ENCODE measurements at places on chromosomes 4 and X. TPM values are rescaled to one million over a fixed set of nuclear protein-coding genes. Genes with fewer than 3 reads are reported as not detected.

DNA sequence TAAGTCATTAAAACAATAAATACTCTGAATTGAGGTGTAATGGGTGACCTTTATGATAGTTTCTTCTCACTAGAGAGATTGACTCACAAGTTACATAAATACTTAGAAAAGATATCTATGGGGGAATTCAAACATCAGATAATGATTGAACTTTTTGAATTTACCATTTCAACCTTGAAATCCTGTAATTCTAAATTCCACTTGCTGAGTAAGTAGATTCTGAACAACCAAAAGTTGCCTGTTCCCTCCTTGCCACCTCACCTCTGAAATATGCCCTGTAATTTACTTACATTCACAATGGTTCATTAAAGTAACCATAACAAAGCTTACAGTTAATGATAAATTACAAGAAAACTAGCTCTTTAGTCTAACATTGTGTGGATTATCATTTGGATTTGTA, 43.3 kb upstream of the SLC39A8 start:
- no peak for DNase-seq

- DNase-seq, result no peak
Observed at GRCh38 chr4:3767570-3768288, 1.5 kb downstream of the ADRA2C start.

- no peak for DNase-seq
Observed at GRCh38 chrX:53065104-53065503, 16.5 kb downstream of the GPR173 start.

DNA sequence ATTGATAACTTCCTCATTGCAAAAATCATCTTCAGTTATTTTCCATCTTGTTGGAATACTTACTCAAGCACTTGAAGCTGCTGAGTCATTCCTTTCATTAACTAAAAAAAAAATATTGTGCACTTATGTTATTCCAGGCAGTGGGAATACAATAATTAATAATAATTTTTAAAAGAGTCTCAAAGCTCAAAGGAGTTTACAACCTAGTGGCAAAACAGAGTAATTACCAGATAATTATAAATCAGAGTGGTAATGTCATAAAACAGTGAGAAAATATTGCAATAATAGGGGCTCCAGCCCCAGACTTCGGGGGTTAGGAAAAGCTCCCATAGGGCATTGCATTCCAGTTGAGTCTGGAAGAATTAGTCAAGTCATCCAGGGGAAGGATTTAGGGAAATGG, 79.6 kb downstream of the DDX53 start:
- no peak for DNase-seq

- DNase-seq, result no peak
Observed at GRCh38 chr4:185710487-185710995, 101.5 kb downstream of the SORBS2 start.

GRCh38 chr4:18020145-18020670, 1.3 kb downstream of the LCORL start:
- no peak for DNase-seq

DNA sequence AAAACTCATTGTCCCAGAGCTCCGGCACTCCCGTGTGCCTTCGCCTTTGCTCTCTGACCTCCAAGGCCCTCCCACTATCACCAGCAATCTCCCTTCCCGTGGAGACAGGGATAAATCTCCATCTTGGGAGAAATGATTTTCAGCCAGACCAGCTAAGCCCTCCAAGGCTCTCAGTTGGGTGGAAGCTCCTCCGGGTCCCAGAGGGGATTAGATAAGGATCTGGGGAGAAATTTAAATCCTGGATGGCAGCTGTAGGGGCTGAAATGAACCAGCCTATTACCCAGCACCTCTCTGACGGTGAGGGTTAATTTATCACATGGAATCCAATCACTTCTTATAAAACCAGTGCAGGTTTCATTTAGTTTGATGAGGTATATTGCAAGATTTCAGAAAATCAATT, 366.2 kb downstream of the FBXW7 start:
- DNase-seq, result no peak

DNA sequence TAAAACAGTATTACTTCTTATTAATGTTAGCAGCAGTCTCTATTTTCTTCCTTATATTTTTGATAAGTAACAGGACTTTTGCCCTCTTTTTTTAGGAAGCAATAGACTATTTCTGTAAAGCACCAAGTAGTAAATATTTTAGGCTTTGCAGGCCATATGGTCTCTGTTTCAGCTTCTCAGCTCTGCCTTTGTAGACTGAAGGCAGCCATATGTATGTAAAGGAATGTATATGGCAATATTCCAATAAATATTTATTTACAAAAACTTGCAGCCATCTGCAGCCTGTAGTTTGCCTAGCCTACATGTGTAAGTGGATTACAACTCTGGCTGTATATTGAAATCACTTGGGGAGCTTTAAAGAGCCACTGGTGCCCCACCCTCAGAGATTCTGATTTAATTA, 15.0 kb downstream of the RADX start:
- DNase-seq, result peak; percentile 11

GRCh38 chr4:56149591-56149990, 200.8 kb downstream of the CEP135 start:
- no peak for DNase-seq

- peak; percentile 32 for DNase-seq
Observed at GRCh38 chr4:82780752-82781231, 17.8 kb downstream of the SCD5 start.

MAGEH1 gene
- 35.3 TPM for total RNA-seq

Data from skin of body (tissue), 3 donors.